ENCODE measurements at places on chromosomes 3 and 15.

DNA sequence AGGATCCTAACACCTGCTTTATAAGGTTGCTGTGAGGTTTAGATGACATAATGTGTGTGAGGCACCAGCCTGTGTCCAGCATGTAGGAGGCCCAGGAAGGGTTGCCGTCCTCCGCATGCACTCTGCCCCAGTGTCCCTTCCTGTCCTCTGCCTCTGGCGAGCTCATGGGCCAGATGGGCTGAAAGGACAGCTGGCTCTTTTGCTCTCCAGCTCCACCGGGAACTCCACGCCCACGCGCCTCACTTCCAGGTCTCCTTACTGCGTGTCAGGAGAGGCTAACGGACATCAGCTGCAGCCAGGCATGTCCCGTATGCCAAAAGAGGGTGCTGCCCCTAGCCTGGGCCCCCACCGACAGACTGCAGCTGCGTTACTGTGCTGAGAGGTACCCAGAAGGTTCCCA, 12.2 kb downstream of the MUC20 start:
- no peak for DNase-seq

DNA sequence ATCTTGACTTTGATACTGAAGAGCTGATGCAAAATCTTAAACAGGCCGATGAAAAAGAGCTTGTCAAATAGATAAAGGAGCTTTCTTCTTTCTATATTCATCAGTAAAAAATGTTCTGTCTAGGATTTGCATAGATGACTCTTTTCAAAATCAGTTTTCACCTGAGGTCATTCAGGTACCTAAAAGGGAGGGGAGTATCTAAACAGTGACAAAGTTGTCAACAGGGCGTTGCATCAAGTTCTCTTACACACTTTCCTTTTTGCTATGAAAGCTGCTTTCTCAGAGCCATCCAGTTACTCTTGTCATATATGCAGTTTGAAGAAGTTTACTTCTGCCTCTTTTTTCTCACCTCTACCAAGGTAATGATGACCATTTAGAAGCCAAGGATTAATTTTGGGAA, 60.0 kb downstream of the AKAP13 start:
- no peak for DNase-seq

GRCh38 chr3:178406206-178406605, 130.0 kb upstream of the KCNMB2 start:
- DNase-seq: peak; percentile 48

DNA sequence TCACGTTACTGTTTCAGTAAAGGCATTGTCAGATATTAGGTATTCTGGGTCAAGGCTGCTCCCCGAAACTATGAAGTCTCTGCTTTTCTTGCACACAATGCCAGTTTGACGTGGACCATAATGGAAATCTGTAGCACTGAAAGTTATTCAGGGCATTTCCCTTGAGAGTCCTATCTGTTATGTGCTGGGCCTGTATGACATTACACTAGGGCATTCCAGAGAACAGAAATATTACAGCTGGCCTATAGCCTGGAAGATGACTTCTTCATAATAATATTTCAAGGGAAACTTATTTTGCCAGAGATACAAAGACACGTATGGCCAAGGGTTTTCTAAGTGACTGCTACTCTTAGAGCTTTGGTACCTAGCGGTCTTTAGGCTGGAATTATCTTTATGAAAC, 613.6 kb upstream of the CBLB start:
- DNase-seq: peak; percentile 25

DNA sequence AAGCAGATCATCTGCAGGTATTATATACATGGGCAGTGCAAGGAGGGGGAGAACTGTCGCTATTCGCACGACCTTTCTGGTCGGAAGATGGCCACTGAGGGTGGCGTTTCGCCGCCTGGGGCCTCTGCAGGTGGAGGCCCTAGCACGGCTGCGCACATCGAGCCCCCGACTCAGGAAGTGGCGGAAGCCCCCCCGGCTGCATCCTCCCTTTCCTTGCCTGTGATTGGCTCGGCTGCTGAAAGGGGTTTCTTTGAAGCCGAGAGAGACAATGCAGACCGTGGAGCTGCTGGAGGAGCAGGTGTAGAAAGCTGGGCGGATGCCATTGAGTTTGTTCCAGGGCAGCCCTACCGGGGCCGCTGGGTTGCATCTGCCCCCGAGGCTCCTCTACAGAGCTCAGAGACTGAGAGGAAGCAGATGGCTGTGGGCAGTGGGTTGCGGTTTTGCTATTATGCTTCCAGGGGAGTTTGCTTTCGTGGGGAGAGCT, 639 bp downstream of the MKRN3 start:
- no peak for DNase-seq

Data from choroid plexus epithelial cell (primary cell).